ENCODE measurements at places on chromosomes 12 and 14.

- DNase-seq = no peak
These were observed 319.9 kb downstream of the EGLN3 start for GRCh38 chr14:33631021-33631420.

DNA sequence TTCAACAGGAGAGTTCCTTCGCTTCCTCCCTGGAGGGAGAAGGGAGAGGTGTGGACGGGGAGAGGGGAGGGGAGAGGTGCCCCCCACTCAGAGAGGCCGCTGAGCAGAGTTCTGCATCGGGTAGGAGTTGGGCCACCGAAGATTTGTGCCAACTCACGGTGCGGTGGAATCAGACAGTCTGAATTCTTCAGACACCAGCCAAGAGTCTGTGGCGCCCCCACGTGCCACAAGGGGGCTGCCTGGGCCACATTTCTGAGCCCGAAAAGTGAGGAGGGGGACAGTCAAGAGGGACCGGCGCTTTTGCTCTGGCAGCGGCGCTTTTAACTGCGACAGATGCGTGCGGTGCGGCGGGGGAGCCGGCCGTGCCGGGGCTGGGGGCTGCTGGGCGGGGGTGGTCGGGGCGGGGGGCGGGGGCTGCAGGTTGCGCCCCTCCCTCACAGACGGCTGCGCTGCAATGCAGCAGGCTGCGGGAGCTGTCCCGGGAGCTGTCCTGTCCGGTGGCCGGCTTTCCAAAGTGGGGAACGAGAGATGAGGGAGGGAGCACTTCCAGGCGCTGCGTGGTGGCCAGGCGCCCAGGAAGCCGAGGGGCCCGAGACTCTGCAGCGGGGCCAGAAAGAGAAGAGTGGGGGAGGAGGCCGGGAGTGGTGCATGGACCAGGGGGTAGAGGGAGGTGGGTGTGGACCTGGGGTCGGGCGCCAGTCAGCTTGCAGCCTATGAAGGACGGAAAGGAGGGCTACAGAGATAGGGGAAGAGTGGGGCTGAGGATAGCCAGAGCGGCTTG is 975 bp upstream of the RTL1 start:
- no peak for DNase-seq

DNA sequence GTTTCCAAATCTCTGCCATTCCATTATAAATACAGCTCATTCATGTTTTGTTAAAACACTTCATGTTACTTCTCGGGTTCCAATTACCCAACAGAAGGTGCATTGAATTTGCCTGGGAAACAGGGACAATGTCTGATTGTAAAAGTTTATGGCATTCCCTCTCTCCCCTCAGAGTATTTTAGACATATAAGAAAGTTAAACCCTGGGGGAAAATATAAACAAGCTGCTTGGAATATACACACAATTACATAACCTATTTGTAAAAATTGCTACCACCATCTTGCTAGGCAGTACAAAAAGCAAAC is 60.0 kb downstream of the BTG1 start:
- DNase-seq = no peak

- DNase-seq = no peak
These were observed 110.1 kb downstream of the SYNE2 start for GRCh38 chr14:63962906-63963305.

DNA sequence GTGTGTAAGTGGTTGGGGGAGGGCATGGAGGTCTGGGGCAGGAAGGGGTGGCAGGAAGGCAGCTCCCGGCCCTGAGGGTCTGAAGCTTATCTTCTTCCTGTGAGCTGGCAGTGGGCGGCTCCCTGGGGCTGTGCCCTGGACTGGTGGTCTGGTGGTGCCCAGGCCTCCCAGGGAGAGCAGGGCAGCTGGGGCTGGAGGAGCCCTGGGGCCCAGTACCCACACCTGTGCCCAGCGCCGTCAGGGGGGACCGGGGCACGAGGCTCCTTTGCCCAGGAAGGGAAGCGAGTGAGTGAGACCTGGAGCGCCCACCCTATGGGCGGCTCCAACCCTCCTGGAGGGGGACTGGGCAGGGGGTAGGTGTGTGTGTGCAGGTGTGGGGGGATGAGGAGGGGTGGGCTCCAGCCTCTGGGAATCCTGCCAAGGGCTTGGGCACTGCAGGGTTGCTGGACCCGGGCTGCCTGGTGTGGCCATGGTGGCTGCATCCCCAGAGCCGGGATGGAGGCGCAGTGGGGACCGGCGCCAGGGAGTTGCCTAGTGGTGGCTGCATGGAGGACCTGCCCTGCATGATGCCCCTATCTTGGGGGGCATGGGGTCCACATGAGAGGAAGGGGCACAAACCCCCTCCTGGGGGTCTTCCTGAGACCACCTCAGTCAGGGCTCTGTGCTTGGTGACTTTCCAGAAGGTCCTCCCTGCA is 353.6 kb downstream of the TMEM121 start:
- no peak for DNase-seq

GRCh38 chr14:65462411-65462810 is 49.9 kb downstream of the FUT8 start:
- DNase-seq = no peak

DNA sequence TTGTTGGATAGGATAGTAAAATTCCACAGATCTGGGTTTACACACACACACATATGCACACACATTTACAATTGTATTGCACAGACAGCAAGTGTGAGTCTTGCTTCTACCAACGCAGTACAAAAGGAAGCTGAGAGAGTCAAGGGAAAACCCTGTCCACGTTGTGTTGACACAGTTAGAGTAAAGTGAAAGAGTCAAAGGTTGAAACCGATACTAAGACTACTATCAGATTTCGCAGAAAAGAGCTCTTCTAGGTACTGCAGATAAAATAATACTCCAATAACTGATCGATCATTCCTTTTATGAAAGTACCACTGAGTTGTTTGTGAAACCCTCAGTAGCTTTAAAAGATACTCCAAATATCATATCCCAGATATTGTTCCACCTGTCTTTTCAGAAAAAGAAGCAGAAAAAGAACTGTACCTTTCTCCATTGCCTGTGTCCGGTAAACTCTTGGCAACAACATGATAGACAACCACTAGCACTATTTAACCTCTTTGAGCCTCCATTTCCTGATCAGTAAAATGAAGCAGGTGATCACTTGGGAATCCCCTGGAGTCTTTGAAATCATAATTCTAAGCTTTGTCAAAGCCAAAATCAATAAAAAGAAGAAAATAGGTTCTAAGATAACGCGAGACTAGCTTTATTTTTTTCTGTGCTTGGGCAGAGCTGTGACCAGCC is 224.6 kb upstream of the FOXN3 start:
- no peak for DNase-seq
